ENCODE measurements at places on chromosomes 6 and 20. TPM values are rescaled to one million over a fixed set of nuclear protein-coding genes. Genes with fewer than 3 reads are reported as not detected.

Gene DDAH2
- total RNA-seq = 125 TPM

Gene POFUT1
- total RNA-seq = 26.7 TPM

Gene RAET1G
- total RNA-seq = under 0.01 TPM

Gene NR2E1
- not detected for total RNA-seq

Gene ZNF831
- under 0.01 TPM for total RNA-seq

Gene EEF1A1
- total RNA-seq = 25,959 TPM

Gene SLC29A1
- total RNA-seq = 37.0 TPM

Gene C6orf163
- 0.26 TPM for total RNA-seq

Gene TGM3
- total RNA-seq = not detected

Gene CST2
- total RNA-seq = not detected

Gene CST7
- not detected for total RNA-seq

Measured in dermis microvascular lymphatic vessel endothelial cell (primary cell).